Ureter (tissue), 1 donor: ENCODE measurements at places on chromosomes 1 and 21. TPM values are rescaled to one million over a fixed set of nuclear protein-coding genes. Genes with fewer than 3 reads are reported as not detected.

Gene KIAA0040
- 25.3 TPM for total RNA-seq

Gene FCGR3A
- total RNA-seq: 6.8 TPM

Gene KRTAP21-1
- total RNA-seq: not detected

Gene LCE1D
- total RNA-seq: not detected

Gene OR2L3
- total RNA-seq: not detected

Gene RAD54L
- 0.39 TPM for total RNA-seq

Gene IFNLR1
- total RNA-seq: 4.6 TPM

Gene FNDC5
- 1.7 TPM for total RNA-seq

DNA sequence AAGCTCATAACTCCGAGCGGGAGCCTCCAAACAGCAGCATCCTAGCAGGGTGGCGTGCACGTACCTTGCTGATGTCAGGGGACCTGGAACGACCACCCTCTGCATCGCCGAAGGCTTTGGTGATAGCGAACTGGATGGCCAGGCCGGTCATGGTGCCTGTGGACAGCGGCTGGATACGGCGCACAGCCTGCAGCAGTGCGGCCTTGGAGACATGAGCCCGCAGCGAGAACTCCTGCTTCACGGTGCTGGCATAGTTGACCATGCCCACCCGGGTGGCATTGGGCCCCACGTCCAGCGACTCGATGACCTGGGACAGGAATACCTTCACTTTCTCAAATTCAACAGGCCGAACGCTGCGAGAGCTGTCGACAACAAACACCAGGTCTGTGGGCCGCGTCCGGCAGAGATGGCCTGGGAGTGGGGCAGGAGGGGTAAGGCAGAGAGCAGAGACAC is 2.0 kb downstream of the MATN1 start:
- DNase-seq: no peak

DNA sequence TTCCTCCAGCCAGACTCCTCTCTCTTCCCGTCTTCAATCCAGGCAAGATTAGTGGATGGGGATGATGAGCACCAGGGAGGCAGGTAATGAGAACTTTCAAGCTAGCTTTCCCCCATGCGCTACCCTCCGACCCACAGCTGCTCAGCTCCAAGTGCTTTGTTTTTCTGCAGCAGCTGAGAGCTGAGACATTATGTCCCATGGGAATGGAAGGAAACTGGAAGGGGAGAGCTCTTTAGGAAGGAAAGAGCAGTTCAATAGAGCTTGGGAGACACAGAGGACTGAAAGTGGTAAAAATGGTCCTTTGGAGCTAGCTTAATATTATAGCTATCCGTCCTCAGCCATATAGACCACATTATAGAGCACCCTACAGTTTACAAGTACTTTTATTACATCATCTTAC is 39.8 kb downstream of the RAB3B start:
- DNase-seq: no peak

GRCh38 chr1:116166011-116166571 is 54.9 kb downstream of the MAB21L3 start:
- DNase-seq: no peak

- DNase-seq: no peak
Measured at GRCh38 chr21:28696844-28697410, 295.8 kb downstream of the LTN1 start.

DNA sequence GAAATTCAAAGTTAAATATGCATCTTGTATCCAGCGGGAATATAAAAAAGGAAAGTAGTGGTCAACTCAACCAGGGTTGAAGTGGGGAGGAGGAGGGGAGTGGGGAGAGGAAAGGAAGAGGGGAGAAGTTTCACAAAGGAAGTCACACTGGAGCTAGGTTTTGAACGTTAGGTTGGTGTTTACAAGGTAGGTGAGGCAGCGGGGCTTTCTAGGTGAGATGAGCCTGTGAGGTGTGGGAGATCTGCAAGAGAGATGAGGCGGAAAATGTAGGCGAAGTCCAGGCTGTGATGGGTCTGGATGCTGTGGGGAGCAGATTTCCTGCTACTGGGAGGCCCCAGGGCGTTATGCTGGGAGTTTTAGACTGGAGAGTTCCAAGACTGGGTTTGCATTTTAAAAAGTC is 36.1 kb upstream of the IL20 start:
- no peak for DNase-seq

- peak; percentile 22 for DNase-seq
Measured at GRCh38 chr1:7378346-7379130, 392.6 kb upstream of the VAMP3 start.

GRCh38 chr1:25505656-25506385 is 37.6 kb upstream of the LDLRAP1 start:
- DNase-seq: no peak

DNA sequence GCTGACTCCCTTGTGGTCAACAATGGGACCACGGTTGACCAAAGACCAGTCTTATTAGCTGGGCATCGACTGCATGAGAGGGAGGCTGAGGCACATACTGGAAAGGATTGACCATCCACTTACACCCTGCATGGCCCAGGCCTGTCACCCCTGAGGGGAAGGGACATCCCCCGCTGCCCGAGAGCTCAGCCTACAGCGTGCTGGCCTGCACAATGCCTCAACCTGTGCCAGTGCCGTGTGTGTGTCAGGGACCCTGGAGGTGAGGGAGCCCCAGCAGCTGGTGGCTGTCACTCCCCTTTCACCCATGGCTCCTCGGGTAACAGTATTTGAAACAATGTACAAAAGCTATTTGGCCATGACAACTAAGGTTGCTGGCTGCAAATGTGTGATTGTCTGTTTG is 67.3 kb downstream of the SLC35F3 start:
- no peak for DNase-seq

GRCh38 chr21:16280686-16281091 is 550.9 kb downstream of the USP25 start:
- no peak for DNase-seq

- peak; percentile 68 for DNase-seq
Measured at GRCh38 chr21:33801424-33802405, 113.9 kb downstream of the ATP5PO start.

- no peak for DNase-seq
Measured at GRCh38 chr1:246798606-246799496, 74.6 kb downstream of the SCCPDH start.

DNA sequence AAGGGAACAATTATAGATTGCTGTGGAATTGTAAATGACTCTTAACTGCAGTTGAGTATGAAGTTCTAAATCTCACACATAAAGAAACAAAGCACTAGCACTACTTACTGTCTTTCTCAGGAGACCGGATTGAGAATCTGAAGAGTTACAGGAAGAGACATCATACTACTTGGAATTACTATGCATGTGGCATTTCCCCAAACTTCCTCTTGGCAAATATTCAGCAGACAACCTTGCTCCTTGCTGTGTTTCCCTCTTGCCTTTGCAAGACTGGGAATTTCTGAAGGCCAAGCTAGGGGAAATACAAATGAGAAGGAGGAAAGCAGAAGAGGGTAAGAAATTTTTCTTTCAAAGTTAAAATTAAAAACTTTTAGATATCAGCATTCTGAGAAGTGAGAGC is 173.6 kb upstream of the KCTD3 start:
- DNase-seq: no peak

- DNase-seq: no peak
Measured at GRCh38 chr1:184210031-184210430, 158.5 kb downstream of the TSEN15 start.

DNA sequence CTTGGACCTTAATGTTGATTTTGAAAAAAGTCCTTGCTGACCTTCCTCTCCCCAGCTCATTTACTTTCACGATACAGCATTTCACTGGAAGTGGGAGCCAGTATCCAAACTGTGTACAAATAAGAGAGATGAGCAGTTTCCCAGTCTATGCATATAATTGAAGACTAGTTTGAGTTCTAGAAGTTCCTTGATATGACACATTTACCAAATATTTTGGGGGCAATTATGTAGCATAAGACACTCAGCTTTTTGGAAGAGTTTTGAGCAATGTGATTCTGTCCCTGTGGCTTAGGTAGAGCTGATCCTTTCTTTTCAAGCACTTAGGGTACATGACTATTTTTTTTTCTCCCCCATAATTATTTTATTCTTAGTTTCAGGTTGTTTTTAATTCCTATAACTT is 26.4 kb downstream of the GIPC2 start:
- DNase-seq: no peak

DNA sequence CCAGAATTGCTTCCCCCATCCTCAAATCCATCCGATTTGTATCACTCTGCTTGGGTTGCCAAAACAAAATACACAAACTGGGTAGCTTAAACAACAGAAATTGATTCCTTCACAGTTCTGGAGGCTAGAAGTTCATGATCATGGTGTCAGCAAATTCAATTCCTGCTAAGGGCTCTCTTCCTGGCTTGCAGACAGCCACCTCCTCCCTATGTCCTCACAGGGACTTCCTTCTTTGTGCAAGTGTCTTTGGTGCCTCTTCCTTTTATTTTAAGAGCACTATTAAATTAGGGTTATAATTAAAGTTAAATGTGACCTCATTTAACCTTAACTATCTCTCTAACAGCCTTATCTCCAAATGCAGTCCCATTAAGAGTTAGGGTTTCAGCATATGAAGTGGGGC is 112.8 kb downstream of the PLPP3 start:
- no peak for DNase-seq

- DNase-seq: no peak
Measured at GRCh38 chr1:181073638-181074037, 14.9 kb upstream of the IER5 start.

DNA sequence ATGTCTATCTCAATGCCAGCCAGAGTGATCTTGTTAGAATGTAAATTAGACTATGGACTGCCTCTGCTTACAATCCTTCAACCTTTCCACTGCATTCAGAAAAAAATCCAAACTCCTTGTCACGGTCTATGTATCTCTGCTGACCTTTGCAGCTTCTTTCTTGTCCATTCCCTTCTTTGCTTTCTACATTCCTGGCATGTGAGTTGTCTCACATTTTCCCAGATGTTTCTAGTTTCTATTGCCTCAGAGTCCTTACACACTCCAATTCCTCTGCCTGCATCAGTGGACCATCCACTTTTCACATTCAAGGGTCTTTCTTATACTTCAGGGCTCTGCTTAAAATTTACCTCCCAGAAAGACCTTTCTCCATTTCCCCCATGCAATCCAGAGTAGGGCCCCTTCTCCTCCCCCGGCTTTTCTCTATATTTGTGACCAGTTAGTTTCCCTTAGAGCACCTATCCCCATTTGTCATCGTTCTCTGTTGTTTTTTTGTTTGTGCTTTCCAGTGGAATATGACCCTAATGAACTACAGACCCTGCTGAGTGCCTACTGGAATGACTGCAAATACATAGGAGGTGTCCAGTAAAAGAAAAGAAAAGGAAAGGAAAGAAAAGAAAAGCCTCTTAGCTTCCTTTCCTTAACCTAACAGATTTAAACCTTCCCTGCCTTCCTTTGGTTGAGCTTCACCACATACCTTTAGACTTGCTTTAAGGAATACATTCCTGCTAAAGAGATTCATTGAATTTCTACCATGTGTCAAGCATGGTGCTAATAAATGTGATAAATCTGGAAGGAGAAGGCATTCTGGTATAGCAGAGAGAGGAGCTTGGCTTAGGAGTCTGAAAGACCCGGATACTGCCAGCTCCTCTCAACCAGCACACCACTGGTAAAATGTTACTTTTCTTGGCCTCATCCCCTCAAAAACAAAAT is 102.0 kb downstream of the DIRAS3 start:
- DNase-seq: no peak

DNA sequence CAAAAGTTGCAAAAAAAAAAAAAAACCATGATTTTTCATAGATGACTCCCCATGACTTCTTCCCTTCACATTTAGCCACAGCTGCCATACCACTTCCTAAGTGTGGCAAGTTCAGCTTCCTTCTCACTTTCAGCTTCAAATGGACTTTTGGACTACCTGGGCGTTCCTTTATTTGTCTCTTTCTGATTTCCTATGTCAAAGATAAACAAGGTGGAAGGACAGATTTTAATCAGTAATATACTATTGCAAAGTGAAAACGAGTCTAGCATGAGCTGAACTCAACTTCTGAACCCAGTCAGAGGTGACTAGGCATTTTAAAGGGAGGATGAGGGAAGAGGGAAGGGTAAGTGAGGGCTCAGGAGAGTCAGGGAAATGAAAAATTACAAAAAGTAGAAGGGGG is 14.4 kb upstream of the SCCPDH start:
- DNase-seq: no peak

GRCh38 chr1:192080684-192081083 is 77.6 kb upstream of the RGS18 start:
- no peak for DNase-seq

GRCh38 chr1:235834620-235835019 is 32.1 kb downstream of the LYST start:
- DNase-seq: no peak

DNA sequence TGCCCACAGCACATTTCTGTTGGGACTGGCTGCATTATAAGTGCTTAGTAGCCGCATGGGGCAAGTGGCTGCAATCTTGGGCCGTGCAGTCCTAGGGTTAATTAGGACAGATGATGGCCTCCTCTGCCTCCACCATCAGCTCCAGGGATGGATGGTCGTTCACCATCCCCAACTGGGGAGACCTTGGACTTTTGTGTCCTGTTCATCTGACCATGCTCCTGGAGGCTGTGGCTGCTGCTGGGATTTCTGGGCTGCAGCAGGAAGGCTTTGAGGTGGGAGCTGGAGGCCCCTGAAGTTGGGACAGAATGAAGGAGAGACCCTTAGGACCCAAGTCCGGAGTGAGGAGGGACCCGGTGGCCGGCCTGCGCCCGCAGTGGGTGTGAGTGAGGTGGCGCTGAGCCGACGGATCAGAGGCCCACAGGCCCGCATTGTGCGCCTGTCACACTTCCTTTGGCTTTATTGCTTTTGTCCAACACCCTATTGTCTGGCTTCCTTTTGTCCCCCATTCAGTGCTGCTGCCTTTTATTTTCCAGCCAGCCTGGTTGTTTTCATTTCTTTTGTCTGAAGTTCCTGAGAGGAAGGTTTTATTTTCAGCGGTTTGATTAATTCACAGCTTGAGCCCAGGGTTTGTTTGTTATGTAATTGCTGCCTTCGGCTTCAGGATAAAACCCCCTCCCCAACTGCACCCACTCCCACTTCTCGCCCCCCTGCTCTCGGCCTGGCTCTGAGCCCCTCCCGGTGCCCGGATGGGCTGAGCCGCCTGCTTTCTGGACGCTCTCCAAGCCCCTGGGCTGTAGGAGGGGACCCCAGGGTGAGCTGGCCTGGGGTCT is 35.6 kb downstream of the SOX13 start:
- DNase-seq: no peak

DNA sequence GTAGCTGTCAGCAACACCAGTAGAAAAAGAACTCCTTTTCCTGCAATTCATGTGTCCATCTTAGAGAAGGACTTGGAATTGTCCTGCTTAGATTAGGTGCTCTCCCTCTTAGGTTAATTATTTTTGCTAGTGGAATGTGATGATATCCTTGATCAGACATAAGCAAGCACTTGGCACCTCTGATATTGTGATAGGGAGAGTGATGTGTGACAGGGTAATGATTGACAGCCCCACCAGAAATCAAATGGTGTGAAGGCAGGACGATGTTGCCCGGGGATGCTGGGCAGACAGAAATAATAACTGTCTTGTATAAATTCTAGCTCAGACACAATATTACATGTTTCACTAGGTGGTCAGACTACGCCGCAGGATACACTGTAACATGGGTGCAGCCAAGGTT is 4.4 kb downstream of the TYW3 start:
- no peak for DNase-seq

- no peak for DNase-seq
Measured at GRCh38 chr1:35899941-35900340, 16.9 kb downstream of the AGO1 start.
